ENCODE measurements at places on chromosomes 4 and X. TPM values are rescaled to one million over a fixed set of nuclear protein-coding genes. Genes with fewer than 3 reads are reported as not detected.

DNA sequence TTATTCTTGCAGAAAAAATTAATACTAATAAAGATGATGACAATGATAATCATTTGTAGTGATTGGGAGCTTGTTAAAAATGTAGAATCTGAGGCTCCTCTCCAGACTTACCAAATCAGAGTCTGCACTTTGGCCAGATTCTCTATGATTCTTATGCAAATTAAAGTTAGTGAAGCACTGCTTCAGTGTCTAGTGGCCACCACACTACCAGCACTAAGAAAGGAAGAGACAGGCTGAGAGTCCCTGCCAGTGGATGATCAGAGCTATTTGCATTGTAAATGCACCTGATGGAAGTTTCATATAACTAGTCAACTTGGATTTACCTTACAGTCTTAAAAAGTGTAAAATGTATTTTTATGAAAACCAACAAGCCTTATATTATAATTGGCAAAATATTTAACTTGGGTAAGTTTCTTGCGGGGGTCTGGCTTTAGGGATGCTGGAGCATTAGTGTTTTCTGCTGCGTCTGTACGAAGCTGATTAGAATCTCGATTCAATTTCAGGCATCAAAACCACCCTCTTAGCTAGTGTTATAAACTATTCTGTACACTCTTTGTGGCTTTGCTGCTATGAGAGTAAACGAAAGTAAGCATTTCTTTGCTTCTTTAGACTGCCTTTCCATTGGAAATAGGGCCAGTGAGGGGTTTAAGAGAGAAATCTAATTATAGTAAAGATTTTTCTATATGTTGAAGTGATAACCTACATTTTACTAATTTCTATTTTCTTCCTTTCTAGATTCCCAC is 114.1 kb downstream of the TLL1 start:
- DNase-seq: no peak

DNA sequence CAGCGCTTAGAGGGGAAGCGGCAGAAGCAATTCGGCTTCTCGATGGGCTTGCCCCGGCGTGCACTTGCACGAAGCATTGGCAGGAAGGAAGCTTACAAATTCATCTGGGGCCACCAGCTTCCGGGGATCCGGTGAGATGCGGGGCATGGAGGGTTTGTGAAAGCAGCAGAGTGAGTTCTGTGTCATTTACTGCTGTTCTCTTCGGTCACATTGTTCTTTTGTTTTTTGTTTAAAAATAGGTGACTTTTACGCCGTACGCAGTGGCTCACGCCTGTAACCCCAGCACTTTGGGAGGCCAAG is 47.0 kb downstream of the ASMT start:
- no peak for DNase-seq

LAMTOR3 gene
- 108 TPM for polyA plus RNA-seq

GABRA4 gene
- polyA plus RNA-seq: not detected

S100P gene
- 110 TPM for polyA plus RNA-seq

- DNase-seq: no peak
Observed at GRCh38 chr4:176971576-176972115, 178.9 kb upstream of the VEGFC start.

- DNase-seq: peak; percentile 73
Observed at GRCh38 chr4:122827258-122827878, 737 bp downstream of the FGF2 start.

- DNase-seq: no peak
Observed at GRCh38 chr4:95833711-95834194, 6.1 kb upstream of the PDHA2 start.

DNA sequence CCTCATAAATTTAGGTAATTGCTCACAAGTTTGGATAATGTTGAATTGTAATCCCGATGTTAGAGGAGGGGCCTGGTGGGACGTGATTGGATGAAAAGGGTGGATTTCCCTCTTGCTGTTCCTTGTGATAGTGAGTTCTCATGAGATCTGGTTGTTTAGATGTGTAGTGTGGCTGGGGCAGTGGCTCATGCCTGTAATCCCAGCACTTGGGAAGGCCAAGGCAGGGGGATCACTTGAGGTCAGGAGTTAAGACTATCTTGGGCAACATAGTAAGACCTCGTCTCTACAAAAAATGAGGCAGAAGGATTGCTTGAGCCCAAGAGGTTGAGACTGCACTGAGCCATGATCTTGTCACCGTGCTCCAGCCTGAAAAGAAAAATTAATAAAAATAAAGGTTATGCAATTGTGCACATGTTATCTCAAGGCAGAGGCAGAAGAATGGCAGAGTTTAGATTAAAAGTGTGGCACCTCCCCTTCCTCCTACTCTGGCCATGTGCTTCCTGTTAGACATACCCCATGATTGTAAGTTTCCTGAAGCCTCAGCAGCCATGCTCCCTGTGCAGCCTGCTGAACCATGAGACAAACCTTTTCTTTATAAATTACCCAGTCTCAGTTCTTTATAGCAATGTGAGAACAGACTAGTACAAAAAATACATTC is 36.5 kb downstream of the ERVMER34-1 start:
- no peak for DNase-seq

FSTL5 gene
- 0.42 TPM for polyA plus RNA-seq

GRCh38 chr4:31169846-31170245 is 449.7 kb downstream of the PCDH7 start:
- no peak for DNase-seq

GRCh38 chr4:1105067-1105466 is 8.3 kb downstream of the RNF212 start:
- no peak for DNase-seq

DNA sequence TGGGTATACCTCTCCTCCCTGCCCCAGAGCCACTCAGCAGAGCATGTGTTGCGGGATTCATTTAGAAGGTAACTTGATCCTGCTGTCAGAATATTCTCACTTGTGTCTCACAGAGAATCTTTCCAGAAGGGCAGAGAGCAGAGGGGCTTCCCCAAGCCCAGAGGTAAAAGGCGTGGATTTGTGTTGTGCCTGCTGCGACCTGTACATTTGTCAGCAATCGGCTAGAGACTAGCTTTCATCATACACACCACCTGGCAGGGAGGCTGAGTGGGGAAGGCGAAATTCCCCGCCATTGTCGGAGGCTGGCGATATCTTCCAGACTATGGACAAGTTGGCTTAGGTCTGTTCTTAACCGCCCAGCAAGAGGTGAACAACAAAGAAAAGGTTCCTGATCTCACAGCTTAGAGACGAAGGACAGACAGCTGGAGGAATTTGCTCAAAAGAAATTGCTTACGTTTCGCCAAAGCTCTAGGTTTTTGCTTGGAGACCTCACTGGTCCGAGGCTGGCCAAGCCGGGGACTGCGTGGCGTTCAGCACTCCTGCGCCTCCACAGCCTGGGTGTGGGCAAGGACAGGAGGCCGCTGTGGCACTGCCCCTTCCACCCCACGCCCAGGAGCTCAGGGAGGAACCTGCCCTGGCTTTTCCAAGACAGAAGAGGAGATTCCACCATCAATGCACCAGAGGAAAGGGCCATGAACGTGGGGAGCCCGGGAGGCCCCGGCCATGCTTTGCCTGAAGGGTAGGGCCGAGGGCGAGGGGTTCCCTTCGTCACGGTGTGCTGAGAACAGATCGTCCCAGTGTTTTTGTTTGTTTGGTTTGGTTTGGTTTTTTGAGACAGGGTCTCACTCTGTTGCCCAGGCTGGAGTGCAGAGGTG is 69.4 kb downstream of the DCTD start:
- DNase-seq: no peak

DNA sequence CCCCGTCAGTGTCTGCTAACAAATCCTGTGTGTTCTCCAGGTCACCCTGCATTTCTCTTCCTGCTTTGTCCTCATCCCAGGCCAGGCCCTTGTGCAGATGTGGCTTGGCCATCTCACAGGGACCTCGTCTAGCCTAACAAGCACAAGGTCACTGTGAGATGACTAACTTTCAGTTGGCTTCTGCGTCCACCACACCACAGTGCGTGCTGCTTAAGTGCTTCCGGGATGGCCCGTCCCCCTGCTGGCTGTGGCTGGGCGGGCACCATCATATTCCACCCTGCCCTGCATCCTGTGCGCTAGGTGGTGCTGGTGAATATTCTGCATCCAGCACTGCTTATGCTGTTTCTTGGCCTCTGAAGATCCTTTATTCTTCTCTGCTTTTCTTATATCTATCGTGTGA is 33.8 kb downstream of the RBBP7 start:
- DNase-seq: no peak

DNA sequence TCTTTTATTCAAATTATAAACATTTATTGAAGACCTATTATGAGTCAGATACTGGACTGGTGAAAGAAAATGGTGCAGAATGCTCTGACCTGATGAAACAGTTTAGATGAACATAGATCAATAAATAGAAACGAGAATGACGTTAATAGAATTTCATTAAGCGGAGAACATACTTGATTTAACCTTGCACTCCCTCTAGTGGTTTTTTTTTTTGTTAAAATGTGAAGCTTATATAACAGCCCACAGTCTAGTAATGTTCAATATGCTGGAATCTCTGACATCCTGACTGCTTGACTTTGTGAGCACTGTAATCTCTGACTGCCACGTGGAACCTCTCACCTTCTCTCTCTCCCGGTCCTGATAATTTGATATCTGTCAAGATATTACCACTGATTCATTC is 32.3 kb downstream of the HDAC8 start:
- no peak for DNase-seq

DNA sequence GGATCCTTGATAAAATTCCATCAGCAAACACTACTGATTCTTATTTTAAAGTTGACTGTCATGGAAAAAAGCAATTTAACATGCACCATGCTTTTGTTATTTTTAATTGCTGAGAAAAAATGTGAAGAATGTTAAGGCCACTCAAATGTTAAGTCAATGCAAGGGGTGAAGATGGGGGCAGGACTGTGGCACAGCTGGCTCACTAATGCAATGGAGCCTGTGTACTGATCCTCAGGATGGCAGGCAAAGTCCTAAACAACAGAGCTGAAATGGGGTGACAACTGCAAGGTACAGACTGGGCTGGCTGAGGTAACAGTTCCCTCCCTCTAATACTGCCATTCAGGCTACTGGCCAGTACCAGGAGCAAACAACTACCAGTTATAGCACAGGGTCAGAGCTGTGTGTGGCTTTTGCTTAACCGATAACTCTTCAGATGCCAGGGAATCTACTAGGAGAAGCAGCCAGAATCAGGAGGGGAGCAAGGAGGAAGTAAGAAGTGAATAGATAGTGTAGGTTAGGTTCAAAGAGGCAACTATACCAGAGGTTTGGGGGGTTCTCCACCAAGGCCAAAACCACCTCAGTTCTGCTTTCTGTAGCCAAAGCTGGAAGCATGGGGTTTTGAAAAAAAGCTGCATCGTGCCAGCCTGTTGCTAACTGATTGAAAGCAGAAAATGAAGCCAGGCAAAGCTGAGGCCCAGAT is 372.6 kb downstream of the OPHN1 start:
- DNase-seq: no peak

DNA sequence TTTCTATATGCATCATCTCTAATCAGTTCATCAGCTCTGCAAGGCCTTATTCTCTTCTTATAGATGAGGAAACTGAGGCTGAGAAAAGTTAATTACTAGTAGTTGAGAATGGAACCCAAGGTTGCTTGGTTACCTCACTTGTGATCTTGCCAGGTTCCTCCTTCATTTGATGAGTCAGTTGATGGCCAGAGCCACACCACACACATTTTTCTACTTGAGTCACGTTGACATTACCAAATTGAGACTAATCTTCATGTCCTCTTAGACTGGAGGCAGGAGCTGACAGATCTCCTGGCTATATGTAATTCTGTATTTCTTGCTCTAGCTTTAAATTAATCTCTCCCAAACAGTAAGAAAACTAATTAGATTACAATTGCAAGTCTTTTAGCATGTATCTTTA is 428.4 kb downstream of the AFF2 start:
- no peak for DNase-seq

CT45A3 gene
- not detected for polyA plus RNA-seq

DNA sequence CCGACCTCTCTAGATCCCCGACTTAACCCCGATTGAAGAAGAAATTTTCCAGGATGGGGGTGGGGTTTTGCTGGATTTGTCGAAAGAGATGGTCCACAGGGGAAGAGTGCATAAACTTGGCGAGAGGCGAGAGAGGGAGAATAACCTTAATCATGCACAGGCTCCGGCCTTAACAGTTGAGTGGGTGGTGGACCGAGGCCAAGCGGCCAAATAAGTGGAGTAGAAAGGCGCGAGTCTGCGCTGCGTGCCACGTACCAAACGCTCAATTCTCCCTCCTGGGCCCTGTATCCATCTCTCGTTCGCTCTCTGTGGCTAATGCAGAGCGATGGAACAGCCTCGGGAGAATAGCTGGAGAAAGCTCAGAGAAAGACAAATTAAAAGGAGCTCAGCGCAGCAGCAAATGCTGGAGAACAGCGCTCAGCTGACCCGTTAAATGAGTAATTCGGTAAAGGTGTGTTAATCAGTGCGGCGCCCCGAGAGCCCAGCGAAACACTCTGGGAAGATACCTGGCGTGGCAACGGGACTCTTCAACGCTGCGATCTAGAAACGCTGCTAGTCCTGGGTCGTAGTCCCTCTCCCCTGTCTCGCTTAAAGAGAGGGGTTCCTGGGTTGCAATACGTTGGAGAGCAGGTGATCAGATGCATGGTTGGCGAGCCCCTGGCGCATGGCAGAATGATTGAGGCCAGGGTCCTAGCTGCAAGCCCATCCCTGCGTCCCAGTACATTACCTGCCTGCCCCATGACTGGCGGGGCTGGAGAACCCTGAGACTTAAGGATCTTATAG is 887 bp upstream of the IL1RAPL2 start:
- no peak for DNase-seq

DNA sequence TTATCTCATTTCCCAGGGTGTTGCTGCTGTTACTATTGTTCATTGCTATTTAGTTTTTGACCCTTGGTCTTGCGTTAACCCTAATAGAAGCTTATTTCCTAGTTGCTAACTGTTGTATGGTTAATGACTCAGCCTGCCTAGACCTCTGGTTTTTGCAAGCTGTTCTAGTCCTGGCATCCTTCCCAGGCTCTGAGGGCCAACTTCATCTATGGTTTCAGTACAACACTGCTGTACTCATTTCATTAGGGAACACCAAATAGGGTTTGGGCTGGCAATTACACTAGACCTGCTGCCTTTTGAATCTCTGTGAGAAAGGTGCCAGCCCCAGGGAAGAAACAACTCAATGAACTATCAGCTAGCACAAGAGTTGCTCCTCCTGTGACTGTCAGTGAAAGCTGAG is 59.6 kb downstream of the DCX start:
- DNase-seq: peak; percentile 85

WDFY3 gene
- polyA plus RNA-seq: 7.6 TPM

CSAG3 gene
- polyA plus RNA-seq: not detected

ZCCHC4 gene
- 4.5 TPM for polyA plus RNA-seq

DNA sequence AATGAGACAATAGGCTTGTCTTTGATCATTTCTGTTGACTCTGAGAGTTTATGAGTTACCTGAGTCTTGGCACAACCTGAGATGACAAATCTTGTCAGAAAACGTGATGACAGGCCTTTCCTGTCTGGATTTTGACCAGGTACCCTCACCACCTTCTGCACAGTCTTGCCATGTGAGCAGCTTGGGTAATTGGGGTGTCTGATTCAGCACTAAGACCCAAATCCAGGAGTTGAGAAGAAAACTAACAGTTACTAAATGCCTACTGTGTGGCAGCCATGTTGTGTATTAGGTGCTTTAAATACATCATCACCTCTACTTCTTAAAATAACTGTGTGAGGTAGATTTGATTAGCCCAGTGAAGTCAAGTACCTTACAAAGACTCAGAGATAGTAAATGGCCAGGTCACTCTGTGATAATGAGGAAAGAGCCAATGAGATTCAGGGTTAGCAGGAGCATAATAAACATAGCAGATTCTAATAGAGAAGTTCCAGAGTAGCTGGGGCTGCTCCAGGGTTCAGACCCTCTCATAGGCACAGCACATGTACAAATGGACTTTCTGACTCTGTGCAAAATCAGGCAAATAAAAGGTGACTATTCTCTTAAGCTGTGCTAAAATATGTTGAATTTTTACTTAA is 2.8 kb downstream of the EREG start:
- no peak for DNase-seq

All from sigmoid colon (tissue), 7 donors.